ENCODE measurements at places on chromosomes 4 and X.
A peak's percentile ranks its signal among the peaks of the same experiment; 100 is the strongest.

DNA sequence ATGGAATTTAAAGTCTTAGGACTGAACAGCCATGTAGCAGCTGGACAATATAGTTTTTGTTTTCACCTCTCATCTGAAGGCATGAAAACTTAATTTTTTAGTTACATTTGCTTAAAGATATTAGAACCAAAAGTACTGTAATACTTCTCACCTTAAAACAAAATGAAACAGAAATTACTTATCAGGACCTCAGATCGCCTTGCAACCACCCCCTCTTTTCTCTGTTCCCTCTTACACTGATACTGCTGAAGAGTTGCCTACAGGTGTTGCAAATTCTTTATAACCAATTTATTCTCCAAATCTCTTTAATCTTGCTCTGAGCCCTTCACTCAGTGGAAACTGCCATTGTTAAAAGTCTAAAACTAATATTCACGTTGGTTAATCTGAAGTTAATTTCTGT, 145.0 kb downstream of the SPCS3 start:
- DNase-seq, result no peak

DNA sequence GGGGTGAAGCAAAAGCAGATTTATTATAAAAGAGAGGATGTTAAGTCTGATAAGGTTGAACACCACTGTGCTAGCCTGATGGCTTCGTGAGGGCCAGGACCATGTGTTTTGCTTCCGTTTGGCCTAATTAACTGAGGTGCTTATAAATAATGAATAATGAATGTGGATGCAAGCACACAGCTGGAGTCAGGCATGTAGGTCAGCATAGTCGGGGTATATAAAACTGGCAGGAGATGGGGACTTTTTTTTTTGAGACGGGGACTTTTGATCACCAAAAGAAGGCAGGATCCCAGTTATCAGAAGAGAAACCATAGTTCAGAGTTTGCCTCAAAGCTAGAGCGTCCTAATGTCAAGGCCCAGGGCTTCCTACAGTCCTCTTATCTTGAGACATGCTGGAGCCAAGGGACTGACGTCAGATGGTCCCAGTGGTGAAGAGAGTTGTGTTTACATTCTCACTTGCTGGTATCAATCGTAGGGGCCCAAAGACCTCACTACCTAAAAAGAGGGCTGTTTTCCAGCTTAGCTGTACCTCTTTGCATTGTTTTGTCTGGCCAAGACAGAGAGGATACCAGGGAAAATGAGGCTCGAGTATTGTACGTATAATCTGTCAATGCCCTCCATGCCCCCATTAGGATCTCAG, 50.4 kb downstream of the RTL9 start:
- no peak for DNase-seq

- no peak for DNase-seq
These were observed 89.6 kb upstream of the KIT start for GRCh38 chr4:54568184-54568583.

GRCh38 chr4:155207534-155208257, 740 bp upstream of the NPY2R start:
- DNase-seq, result no peak

- no peak for DNase-seq
These were observed 210.7 kb upstream of the PPP1R2C start for GRCh38 chrX:42988700-42989099.

GRCh38 chr4:151725087-151725486, 35.7 kb downstream of the GATB start:
- no peak for DNase-seq

- no peak for DNase-seq
These were observed 173.7 kb downstream of the GPAT3 start for GRCh38 chr4:83709627-83710026.

DNA sequence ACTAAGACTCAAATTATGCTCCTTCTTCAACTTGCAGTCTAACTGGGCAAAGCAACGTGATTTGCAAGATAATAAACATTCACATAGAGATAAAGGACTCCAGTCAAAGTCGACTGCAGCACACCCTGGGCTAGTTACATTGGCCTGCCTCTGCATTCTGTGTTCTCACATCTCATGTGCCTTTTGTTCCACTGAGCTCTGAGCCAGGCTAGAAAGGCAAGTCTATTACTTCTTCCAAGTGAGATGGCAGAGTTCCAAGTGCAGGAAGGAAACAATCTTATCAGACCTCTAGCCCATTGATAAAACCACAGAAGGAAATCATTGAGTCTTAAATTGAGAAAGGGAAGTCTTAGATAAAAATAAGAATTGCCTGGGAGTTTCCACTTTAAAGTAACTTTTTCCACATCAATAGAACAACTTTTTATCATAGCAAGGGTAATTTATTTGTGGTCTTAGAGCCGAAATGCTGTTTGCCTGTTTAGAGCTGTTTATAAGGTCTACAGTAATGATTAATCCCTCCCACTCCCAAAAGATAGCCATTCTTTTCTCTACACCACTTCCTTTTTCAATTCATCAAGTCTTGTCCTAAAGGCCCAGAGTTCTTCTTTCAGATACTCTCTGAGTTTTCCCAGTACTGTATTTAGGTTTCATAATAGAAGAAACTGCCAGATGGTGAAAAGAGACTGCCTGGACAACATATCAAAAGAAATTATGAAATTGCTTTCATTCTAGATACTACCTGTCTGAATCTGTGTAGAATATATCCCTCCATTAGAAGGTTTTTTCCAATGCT, 200.2 kb downstream of the GUCY2F start:
- DNase-seq, result no peak

- DNase-seq, result no peak
These were observed 66.6 kb downstream of the TBC1D9 start for GRCh38 chr4:140689623-140690022.

GRCh38 chr4:6044276-6044675, 26.0 kb upstream of the C4orf50 start:
- DNase-seq, result no peak

- DNase-seq, result no peak
These were observed 67.4 kb downstream of the EGF start for GRCh38 chr4:109979920-109980717.

GRCh38 chrX:47707031-47707780, 48.2 kb upstream of the UXT start:
- DNase-seq, result no peak

- peak; percentile 68 for DNase-seq
These were observed 40.0 kb downstream of the SEPTIN11 start for GRCh38 chr4:76989391-76990061.

GRCh38 chrX:153455571-153455970, 9.7 kb upstream of the TREX2 start:
- no peak for DNase-seq

GRCh38 chrX:115337491-115338144, 48.1 kb downstream of the LUZP4 start:
- DNase-seq, result no peak

DNA sequence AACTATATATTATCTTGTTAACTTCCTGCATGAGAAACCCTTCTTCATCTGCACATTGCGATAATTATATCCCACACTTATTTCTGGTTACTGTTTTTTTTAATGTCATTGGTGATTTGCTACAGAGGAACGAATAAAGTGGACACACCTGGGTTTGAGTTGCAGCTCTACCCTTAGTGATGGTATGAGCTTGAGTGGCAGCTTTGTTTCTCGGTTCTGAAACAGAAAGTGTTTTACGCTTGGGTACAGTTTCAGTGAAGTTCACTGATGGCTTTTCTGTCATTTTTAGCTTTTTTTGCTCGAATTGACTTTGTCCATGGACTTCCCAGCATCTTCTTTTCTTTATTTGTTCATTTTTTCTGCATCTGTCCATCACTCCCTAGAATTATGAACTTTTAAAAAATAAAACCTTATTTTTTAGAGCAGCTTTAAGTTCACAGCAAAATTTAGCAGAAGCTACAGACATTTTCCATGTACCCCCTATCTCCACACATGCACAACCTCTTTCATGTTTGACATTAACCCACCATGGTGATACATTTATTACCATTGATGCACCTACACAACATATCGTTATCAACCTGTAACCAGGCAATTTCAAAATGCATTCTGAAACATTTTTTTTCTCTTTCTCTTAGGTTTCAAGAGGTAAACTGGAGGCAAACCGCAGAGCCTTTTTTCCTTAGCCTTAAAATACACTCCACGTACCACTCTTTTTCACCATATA, 1041.6 kb upstream of the PRKX start:
- DNase-seq, result no peak

DNA sequence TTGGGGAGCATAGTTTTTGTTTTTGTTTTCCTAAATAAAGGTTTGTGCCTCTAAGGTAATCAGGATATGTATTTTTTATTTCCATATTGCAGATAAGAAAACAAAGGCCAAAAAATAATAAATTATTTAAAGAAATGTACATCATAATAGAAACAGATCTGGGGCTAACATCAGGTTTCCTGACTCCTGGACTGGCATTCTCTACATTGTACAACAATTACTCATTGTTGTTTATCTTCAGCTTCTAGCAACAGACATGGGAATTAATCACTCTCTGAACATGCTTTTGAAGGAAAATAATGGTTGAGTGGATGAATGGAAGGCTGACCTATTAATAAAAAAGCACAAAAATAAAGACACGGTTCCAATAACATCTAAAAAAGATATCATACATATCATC, 146.2 kb downstream of the KCNIP4 start:
- DNase-seq, result no peak

DNA sequence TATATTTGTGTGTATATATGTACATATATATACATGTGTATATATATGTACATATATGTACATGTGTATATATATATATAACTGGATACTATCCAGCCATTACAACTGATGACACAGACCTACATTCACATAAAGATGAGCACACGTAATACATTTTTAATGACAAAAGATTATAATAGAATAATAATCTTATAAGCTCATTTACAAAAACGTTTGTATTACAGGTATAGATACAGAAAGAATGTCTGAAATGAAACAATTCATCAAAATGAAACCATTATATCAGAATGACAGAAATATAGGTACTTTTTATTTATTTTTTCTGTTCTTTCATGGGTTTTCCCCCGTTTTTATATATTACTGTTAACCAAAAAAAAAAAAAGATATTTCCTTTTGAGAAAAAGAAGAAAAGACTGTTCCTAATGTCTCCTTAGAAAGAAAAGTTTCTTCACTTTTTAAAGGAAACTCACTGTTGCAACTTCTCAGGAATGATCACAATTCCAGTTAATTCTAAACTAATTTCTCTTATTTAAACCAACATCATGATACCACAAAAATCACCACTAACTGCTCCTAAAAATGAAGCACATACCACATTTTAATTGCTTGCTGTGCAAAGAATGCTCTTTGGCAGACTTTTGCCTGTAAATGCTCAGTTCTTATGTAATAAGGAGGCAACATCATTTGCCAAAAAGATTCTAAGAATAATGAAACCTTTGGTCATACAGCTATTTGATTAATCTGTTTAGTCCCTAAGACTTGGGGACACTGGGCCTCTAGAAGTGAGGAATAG, 18.9 kb downstream of the LEF1 start:
- DNase-seq, result no peak

GRCh38 chr4:173834151-173834550, 304.1 kb upstream of the HAND2 start:
- no peak for DNase-seq

DNA sequence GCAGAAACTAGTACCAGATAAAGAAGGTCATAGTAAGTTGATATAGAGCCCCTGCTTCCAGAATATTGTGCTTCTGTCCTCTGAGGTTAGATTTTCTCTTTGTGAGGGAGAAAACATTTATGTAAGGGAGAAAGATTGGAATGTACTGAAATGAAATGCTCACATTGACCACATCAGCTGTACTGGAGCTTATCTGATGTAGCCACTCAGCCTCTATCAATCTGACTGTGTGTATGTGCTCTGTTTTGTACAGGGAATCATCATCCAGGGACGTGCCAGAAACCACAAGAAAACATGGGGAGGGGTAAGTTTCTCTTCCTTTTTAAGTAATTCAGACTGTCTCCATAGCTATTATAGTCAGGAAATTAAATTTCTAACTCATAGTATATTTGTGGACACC, 56.8 kb downstream of the PRRG1 start:
- DNase-seq, result no peak

DNA sequence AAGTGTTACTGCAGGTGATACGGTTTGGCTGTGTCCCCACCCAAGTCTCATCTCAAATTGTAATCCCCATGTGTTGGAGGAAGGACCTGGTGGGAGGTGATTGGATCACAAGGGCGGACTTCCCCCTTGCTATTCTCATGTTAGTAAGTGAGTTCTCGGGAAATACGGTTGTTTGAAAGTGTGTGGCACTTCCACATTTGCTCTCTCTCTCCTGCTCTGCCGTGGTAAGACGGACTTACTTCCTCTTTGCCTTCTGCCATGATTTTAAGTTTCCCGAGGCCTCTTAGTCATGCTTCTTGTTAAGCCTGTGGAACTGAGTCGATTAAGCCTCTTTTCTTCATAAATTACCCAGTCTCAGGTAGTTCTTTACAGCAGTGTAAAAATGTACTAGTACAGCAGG, 65.2 kb upstream of the SLC7A11 start:
- DNase-seq, result no peak

DNA sequence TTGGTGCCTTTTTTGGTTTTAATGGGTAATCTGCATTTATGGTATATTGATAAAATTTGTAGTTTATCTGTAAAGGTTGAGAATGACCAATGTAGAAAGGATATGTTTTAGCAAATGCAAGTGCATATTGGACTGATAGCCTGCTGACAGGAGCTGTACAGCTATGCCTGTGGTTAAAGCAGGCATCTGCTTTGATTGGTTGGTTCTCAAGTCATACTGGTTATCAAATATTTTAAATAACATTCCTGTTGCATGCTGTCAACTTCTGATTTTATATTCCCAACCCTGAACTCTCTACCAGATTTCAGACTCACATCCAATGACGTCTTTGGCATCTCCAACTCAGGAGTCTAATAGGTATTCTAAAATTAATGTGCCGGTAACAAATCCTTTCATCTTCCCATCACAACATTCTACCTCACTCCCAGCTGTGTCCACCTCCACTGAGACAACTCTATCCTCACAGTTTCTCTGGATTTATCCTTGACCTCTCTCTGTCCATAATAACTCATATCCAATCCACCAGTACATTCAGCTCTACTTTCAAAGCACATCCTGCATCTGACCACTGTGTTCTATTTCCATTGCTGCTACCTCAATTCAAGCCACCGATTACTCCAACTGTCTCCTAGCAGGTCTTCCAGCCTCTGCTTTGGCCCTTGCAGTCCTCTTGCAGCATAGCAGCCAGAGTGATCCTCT, 125.7 kb downstream of the CAMK2D start:
- no peak for DNase-seq

Measured in activated CD4-positive, alpha-beta T cell treated with anti-CD3 and anti-CD28 coated beads, Interleukin-10, Interleukin-2, amounts not matched to agents 100 ng/mL and 50 ng/mL, durations not matched to agents 16 hours and 8 hours (primary cell).